Foreskin keratinocyte (primary cell): ENCODE measurements at places on chromosomes 5 and 9. TPM values are rescaled to one million over a fixed set of nuclear protein-coding genes. Genes with fewer than 3 reads are reported as not detected.

DNA sequence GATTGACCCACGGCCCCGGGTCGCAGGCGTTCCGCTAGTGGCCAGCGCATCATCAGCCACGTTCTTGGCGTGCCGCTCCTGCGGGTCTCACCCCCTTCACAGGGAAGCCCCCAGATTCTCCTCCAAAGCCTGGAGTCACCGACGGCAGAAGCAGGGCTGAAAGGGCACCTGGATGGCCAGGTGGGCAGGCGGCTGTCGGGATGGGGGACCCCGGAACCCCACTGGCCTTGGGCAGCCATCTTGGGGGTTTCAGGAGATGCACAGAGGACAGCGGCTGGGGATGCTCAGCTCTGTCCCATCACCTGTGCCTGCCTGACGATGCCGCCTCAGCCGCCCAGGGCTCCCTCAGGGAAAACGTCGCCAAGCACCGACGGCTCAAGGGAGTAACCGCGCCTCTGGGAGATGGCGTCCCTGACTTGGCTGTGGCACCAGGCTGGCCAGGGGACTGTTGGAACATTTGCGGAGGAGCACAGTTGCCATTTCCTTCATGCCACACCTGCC, 14.1 kb upstream of the SLC9A3 start:
- no peak for DNase-seq

DNA sequence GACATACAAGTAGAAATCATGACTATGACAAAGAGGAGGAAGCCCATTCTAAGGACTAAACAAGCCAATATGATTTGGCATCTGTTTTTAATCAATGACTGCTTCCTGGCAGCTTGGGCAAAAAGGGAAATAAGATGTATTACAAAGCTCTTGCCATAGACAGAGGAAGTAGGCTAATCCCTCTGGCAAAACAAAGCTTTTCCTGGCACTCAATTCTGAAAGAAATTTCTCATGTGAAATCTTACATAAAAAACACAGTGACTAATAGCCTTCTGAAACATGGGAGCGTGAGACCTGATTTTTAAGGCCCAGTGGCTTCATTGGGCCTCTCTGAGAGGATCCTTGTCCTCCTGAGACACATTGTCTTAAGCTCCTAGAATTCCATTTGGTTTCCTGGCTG, 93.6 kb downstream of the COL23A1 start:
- no peak for DNase-seq

GRCh38 chr5:75057561-75057960, 5.2 kb upstream of the GCNT4 start:
- peak; percentile 28 for DNase-seq

FKTN gene
- 16.2 and 18.3 TPM in 2 replicates for total RNA-seq

GRCh38 chr9:35856882-35857281, 13.3 kb downstream of the OR13J1 start:
- no peak for DNase-seq

DNA sequence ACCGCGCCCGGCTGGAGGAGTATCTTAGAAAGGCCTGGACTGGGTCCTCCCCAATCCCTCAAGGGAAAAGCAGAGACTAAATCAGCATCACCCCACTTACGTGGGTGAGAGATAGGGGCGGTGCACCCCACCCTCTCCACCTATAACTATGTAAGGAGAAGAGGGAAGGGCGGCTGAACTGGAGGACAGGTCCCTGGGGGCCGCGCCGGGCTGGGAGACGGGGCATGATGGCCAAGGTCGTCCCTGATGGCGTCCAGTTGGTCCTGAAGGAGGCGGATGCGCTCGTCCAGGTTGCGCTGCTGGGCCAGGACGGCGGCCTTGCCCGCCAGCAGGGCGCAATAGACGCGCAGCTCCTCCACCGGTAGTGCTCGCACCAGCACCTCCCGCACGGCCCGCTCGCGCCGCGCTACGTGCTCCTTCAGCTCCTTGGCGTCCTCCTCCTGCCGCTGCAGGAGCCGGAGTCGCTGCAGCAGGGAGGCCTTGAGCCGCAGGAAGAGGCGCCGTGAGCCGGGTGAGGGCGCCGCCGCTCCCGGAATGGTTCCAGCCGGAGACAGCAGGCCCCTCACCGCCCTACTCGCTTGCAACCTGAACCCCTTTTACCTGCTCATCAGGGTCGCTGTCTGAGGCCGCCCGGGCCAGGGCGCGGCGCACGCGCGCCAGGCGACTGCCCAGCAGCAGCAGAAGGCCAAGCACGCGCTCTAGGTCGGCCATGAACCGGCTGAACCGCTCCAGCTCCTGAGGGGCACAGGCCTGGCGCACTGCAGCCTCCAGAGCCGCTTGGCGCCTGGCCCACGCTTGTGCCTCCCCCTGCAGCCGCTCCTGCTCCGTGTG, 7.6 kb downstream of the SHROOM1 start:
- peak; percentile 38 for DNase-seq

ERGIC1 gene
- 86.8 and 90.9 TPM in 2 replicates for total RNA-seq

DNA sequence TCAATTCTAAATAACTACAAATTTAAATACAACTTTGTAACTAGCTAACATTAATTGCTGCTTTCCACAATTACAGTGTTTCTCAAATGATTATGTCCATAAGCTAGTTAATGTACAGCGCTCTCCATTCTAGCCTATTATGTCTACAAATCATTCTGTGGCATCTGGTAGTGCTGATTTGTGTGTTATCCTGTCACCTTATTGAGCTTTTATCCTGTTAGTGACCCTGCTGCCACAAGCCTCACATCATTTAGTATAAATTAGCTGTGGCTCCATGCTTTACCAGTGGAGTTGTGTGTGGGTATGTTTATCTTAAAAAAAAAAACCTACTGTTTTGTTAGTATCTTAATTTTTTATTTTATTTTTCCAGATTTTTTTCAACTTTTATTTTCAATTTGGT, 112.6 kb upstream of the PJA2 start:
- no peak for DNase-seq

DNA sequence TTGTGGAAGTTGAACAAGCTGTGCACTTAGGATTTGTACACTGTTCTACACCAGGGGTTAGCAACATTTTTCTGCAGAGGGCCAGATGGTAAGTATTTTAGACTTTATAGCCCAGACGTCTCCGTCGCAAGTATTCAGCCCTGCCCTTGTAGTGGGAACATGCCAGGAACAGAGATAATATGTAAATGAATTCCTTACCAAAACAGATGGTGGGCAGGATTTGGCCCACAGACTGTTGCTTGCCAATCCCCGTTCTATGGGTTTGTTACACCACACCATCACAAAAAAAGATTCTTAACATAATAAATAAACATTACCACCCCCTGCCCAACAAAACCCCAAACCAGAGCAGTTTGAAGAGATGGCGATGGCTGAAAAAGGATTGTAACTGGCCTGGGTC, 74.3 kb downstream of the AMBP start:
- DNase-seq: no peak

FLT4 gene
- 0.17 and 0.21 TPM in 2 replicates for total RNA-seq

- no peak for DNase-seq
Measured at GRCh38 chr5:42586625-42587024, 163.4 kb downstream of the GHR start.

DNA sequence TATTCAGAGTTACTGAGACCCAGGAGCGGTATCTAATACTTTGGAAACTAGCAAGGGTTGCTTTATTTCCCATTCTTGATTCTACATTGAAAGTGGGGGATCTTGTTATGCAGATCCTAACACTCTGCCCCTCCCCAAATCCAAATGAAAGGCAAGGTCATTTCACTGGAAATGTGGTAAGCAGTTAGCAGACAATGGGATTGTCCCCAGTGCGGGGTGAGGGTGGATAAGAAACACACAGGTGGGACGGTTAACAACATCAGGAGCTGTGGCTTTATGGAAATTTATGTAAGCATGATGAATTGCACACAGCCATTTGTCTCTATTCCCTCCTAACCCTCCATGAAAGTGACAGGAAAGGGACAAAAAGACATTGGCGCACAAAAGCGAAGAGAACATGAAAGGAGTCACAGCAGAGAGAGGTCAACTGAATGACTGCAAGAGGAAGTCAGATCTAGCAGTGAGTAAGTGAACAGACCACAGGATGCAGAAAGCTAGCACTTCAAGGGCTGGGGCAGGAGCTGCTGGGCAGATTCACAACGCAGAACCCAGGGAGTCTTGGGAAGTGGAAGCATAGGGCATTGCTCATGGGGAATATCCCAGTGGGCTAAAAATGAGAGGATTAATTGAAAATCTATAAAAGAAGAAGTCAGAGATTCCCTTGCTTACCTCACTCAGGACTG, 184.4 kb downstream of the HSD17B3 start:
- DNase-seq: no peak

DNA sequence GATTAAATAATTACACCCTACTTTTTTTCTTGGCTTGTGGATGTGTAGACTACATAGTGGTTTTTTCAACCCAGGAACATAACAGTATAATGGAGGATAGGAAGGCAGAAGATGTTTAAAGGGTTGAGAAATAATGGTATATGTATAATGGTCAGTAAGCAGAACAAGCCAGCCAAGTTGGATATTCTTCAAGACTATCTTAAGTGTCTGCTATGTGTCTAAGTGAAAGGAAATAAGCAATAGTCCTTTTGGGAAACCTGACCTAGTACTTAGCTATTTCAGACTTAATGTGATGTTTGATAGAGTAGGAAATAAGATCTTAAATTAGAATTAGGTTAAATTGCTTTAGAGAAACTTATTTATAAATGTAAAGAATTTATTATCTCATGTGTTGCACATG, 85.7 kb downstream of the PTPDC1 start:
- DNase-seq: no peak

FOXI1 gene
- total RNA-seq: not detected in 2 replicates

DNA sequence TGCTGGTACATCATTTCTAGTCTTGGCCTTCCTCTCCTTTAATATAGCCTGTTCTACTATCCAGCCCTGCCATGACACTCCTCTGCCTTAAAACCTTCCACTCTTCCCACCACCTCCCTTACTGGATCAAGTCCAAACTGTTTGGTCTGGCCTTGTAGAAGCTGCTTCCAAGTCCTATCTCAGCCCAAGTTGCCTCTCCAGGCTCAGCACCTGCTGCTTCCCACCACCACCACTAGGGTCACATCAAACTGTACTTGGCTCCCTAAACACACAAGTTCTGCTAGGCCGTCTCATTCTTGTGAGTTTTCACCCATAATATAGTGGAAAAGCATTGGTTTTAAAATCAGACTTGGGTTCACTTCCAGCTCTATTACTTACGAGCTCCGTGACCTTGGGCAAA, 1.4 kb downstream of the NDUFA8 start:
- DNase-seq: no peak

- DNase-seq: peak; percentile 44
Measured at GRCh38 chr5:141420855-141421488, at the start of gene PCDHGA11. TSS of gene PCDHGA11 (plus strand) at chr5:141421051. CDS start at chr5:141421228, 177 bp downstream.

DNA sequence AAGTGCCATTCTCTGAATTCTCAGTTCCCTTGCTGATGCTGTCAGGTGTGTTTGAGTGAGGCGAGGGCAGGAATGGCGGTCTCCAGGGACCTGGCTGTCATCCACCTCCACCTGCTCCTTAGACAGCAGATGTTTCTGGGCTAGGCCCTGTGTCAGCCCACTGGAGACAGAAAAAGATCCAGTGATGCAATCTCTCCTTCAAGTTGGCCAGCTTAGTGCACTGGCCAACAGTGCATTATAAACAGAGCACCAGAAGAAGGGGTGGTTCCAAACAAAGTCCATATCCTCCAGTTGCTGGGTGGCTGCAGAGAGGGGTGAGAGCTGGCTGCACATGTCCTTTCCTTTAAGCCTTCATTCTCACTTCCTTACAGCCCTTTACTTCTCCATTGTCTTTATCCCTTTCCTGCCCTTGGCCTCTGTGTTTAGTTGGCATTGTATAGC, 26.5 kb downstream of the NANS start:
- DNase-seq: no peak

DNA sequence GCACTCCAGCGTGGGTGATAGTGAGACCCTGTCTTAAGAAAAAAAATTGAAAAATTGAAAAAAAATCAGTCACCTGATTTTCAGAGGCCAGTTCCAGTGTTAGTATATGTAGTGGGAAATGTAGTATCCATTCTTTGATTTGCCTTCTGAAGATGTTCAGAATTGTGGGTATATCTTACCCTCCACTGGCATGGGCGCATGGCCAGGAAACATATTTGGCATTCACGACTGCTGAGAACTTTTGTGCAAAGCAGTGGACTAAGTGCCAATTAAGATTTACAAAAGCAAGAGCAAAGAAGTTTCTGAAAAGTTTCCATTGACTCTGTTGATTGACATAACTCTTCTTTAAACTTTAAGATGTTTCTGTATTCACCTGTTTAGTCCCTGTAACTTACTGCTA, 2.4 kb downstream of the CAVIN4 start:
- DNase-seq: no peak

SIT1 gene
- total RNA-seq: not detected in 2 replicates

NR2F1 gene
- total RNA-seq: not detected in 2 replicates

- no peak for DNase-seq
Measured at GRCh38 chr9:135990468-135991429, 29.6 kb upstream of the UBAC1 start.

DNA sequence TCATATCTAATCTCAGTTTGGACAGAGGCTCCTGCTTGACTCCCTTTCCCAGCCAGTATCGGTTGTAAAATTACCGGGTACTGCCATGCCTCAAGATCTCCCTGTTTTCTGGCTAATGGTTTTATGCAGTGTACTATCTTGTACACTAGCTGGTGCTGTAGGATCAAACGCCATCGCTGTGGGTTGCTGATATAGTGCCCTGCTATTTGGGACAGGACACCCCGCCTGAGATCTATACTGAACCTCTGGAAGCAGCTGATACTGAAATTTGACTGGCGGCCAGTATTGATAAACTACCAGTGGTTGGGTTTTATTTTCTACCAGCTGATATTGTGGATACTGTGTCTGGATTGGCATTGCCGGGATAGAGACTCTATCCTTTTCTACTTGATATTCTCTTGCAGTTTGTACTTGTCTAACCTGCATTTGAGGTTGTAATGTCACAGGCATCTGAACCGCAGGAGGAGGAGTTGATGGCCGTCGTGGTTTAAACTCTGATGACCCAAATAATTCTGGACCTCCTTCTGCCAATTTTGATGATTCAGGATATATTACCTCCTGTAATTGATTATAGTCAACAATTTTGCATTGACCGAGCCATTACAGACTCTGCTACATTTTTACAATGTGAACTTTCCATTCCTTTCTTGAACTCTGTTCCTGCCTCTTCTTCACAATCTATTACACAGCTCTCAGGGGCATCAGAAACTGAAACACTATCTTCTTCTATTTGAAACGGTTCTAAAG, 112.5 kb upstream of the LARP1 start:
- no peak for DNase-seq

GRCh38 chr9:127796225-127796813, 6.4 kb upstream of the FPGS start:
- no peak for DNase-seq

GRCh38 chr5:165723931-165724330, 2218.5 kb downstream of the MAT2B start:
- DNase-seq: no peak

SHC3 gene
- total RNA-seq: under 0.01 and 0.07 TPM in 2 replicates

DNA sequence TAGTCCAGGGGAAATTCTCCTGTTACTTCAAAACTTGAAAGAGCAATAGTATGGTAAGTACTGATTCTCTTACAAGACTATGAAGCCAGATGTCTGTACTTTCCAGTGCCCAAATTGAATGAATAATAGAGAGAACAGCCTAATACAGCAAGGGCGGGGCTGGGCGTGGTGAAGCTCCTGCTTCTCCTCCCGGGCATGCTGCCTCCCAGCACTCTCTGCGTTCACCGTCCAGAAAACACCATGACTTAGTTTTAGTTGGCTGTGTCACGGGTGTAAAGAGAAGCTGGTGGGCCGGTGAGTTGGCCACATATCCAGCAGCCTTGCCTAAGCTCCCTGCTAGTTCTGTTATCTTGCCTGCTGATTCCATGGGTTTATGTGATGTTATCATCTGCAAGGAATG, 40.7 kb upstream of the ADAMTS2 start:
- no peak for DNase-seq

ADRA1B gene
- 0.11 TPM in 1 of 2 replicates, not detected in the other for total RNA-seq

IRX1 gene
- total RNA-seq: 7.5 and 11.3 TPM in 2 replicates
